ENCODE measurements at places on chromosomes 6 and 20. TPM values are rescaled to one million over a fixed set of nuclear protein-coding genes. Genes with fewer than 3 reads are reported as not detected.
A peak's percentile ranks its signal among the peaks of the same experiment; 100 is the strongest.

Gene HLA-DQB2
- total RNA-seq: not detected

Gene UBE3D
- 3.8 TPM for total RNA-seq

Gene RIMS1
- 0.76 TPM for total RNA-seq

Gene HACE1
- total RNA-seq: 13.5 TPM

Gene BHLHE23
- not detected for total RNA-seq

Gene C6orf58
- not detected for total RNA-seq

Gene SIGLEC1
- not detected for total RNA-seq

Gene SNAP25
- total RNA-seq: 11.9 TPM

Gene TRPC4AP
- 94.4 TPM for total RNA-seq

Gene TMEM74B
- total RNA-seq: 0.34 TPM

Gene RBM12
- total RNA-seq: 37.7 TPM

Gene TFAP2D
- not detected for total RNA-seq

GRCh38 chr6:137146206-137146605 is 27.2 kb downstream of the IL22RA2 start:
- DNase-seq: no peak

GRCh38 chr20:16808796-16809195 is 60.6 kb downstream of the OTOR start:
- no peak for DNase-seq

GRCh38 chr6:85037221-85037620 is 272.8 kb upstream of the TBX18 start:
- DNase-seq: no peak

DNA sequence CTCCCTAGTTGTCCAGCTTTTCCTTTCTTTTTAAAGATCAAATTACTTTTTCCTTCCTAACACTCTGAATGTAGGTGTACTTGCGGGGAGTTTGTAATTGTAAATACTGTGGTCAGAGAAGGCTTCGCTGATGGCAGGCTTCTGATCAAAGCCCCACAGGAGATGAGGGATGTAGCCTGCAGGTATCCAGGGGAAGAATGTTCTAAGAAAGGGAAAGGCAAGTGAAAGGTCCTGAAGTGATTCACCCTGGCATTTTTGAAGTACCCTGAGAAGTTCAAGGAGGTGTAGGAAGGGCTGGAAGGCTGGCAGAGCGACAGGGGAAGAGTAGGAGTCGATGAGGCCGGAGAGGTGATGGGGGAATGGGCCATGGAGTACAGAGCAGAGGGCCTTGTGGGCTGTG is 38.2 kb upstream of the CCN6 start:
- peak; percentile 56 for DNase-seq

DNA sequence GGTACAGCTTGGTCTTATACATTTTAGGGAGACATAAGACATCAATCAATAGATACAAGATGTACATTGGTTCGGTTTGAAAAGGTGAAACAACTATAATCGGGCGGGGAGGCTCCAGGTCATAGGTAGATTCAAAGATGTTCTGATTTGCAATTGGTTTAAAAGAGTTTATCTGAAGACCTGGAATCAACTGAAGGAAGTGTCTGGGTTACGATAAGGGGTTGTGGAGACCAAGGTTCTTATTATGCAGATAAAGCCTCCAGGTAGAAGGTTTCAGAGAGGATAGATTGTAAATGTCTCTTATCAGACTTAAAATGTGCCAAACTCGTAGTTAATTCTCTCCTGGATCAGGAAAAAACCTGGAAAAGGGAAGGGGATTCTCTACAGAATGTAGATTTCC is 5.9 kb upstream of the SERPINB6 start:
- no peak for DNase-seq

DNA sequence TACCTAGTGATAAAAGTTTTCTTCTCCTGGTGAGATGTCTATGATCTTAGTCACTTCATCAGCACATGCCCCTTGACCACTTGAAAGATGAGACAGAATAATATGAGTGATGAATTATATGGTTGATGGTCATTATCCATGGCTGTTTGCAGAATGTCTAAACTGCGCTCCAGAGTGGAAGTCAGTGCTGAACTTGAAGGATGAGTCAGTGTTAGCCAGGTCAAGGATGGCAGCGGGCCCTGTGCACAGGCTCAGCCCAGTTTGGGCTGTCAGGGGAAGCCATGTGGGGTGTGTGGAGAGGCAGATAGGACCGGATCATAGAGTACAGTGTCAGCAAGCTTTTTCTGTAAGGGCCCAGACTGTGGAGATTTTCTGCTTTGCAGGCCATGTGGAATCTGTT is 67.2 kb upstream of the KIF25 start:
- peak; percentile 96 for DNase-seq

DNA sequence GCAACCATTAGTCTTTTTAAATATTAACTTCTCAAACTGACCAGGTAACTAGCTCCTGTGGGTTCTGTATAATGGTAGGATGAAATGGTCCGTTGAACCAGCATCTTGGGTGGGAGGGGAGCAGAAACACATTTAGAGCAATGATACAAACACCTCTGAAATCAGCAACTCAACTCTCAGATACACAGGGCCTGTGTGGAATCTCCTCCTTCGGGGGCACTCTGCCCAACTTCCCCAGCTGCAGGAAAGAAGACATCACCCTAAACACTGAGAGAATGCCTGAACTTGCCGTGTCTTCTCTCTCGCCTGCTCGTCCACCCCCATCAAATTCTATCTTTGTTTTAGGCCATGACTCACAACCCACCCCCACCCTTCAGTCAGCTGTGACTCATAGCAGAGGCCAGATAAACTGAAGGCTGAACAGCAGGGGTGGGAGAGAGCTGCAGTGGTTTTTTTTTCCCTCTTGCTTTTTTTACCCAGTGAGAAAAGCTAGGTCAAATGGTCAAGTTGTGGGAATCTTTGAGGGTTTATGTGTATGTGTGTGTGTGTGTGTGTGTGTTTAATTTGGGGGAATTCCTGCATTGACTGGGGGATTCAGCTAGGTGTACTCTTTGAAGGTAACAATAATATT is 593.4 kb upstream of the JAG1 start:
- DNase-seq: peak; percentile 99

GRCh38 chr20:57792386-57793080 is 82.7 kb upstream of the PMEPA1 start:
- DNase-seq: peak; percentile 14

GRCh38 chr6:107532706-107533105 is 42.8 kb downstream of the SOBP start:
- no peak for DNase-seq

DNA sequence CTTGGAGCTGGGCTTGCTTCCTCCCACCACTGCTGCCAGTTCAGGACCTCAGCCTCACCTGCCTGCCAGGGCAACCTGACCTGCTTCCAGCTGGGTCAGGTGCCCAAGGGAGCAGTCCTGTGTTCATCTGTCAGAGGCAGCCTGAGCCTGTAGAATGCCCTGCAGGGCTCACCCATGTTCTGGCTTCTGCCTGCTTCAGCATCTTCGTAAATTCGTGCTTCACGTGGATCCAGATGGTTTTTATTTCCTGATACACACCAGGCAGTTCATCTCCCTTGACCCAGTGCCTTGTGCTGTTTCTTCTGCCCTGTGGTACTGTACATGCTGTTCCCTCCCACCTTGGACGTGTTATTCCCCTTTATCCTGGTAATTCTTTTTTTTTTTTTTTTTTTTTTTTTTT is 50.2 kb downstream of the ARID1B start:
- peak; percentile 31 for DNase-seq

- DNase-seq: peak; percentile 96
These were observed 114.9 kb upstream of the BTN3A2 start for GRCh38 chr6:26249957-26250697.

DNA sequence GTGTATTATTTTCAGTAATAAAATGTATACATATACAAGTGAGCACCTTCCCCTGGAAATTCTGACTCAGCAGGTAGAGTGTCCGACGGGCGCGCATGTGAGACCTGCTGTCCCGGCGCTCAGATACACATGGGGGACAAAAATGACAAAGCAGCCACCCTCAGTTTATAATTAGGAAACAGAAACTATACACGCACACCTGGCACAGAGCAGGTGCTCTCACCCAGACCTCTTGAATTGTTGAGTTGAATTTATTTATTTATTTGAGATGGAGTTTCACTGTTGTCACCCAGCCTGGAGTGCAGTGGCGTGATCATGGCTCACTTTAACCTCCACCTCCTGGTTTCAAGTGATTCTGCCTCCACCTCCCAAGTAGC is 180.4 kb downstream of the ZDHHC14 start:
- no peak for DNase-seq

- DNase-seq: no peak
These were observed 27.6 kb downstream of the GRM1 start for GRCh38 chr6:146056506-146056905.

DNA sequence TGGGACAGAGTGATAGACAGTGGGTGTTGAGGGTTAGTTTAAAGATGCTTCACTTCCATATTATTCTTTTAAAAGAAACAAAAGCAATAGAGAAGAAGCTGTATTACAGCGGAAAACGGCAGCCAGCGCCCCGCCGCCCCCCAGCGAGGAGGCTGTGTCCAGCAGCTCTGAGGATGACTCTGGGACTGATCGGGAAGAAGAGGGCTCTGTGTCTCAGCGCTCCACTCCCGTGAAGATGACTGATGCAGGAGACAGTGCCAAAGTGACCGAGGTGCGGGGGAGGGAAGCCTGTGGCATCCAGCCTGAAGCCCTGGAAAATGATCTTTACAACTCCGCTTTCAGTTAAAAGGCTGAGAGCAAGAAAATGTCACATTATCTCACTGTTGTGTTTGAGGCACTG is 100.2 kb downstream of the FIG4 start:
- no peak for DNase-seq

GRCh38 chr20:19277381-19277780 is 64.9 kb downstream of the SLC24A3 start:
- no peak for DNase-seq

GRCh38 chr20:38855356-38855755 is 49.9 kb downstream of the PPP1R16B start:
- DNase-seq: peak; percentile 28

- DNase-seq: no peak
These were observed 187.7 kb upstream of the BMP2 start for GRCh38 chr20:6579824-6580223.

DNA sequence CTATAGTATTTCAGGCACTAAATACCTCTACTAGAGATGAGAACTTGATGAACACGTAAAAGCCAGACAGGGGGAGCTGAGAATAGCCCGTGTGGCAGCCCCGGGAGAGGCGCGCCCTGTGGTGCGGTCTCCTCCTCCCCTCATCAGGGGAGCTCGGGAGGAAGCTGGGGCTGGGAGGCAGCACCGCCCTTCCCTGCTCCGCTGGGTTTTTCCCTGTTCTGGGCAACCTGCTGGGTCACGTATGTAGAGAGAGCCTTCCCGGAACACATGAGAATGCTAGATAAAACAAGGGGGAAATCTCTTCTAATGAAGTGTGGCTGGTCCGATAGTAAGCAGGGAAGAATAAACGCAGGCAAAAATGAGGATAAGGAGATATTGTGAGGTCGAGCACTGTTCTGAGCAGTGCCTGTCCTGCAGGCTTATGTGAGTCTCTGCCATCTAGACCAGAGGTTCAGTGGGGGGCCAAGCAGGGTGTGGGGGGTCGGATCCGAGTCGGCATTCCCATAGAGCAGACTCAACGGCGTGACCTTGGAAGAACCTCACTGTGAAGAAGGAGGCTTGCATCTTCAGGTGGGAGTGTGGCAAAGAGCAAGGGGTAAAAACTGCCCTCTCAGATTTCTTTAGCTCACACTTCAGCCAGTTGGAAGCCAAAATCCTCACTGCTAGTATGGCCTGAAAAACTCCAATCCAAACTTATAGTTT is 13.4 kb upstream of the RPS6KA2 start:
- no peak for DNase-seq

GRCh38 chr6:152316024-152316423 is 321.1 kb downstream of the SYNE1 start:
- no peak for DNase-seq

DNA sequence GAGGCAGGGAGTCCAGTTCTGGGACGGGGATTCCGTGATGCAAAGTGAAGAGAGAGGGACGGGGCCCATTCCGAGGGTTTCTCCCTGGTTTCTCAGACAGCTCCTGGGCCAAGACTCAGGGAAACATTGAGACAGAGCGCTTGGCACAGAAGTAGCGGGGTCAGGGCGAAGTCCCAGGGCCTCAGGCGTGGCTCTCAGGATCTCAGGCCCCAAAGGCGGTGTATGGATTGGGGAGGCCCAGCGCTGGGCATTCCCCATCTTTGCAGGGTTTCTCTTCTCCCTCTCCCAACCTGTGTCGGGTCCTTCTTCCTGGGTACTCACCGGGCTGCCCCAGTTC is 35.9 kb upstream of the HLA-G start:
- DNase-seq: peak; percentile 32

- no peak for DNase-seq
These were observed 17.7 kb downstream of the CST8 start for GRCh38 chr20:23508449-23509229.

DNA sequence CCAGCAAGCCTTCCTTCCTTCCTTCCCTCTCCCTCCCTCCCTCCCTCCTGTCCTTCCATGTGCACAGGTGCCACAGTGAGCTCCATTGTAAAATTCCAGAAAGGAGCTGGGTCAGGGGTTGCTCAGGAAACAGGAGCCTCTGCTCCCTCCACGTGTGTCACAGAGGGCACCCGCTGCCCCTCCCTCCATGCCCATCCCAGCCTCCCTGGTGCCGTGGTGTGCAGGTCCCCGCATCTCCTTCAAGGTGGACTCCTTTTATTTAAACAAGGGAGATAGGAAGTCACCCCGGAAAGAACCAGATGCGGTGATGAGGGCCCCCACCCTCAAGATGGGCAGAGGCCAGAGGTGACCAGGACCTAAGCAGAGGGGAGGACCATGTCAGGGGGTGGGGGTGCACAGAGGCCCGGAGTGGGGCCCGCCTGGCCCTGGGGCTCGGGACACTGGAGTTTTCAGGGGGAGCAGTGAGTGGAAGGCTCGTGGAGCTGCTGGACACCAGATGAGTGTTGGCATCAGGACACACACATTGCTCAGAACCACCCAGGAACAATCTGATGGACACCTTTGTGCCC is 85.4 kb downstream of the DHX35 start:
- DNase-seq: no peak

DNA sequence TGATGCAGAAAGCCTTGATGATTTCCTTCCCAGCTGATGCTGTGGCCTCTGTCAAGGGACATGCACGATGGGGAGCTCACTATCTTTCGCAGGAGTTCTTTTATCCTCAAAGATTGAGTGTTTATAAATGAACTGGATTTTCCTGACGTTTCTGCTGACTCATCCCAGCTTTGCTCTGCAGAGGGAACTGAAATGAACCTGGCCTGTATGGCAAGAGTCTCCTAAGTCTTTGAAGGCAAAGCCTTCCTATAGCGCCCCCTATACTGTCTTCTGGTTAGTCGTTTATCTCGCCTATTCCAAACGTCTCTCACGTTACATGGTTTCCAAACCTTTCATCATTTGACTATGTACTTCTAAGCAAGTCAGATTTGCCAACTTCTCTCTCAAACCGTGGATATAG is 565.3 kb downstream of the KIF16B start:
- peak; percentile 72 for DNase-seq

GRCh38 chr6:47714802-47715201 is 16.4 kb downstream of the ADGRF4 start:
- peak; percentile 80 for DNase-seq

- no peak for DNase-seq
These were observed 75.7 kb upstream of the JARID2 start for GRCh38 chr6:15170126-15170525.

Data from M059J (cell line).